GM12892 (cell line): ENCODE measurements at places on chromosomes 1 and 21.

GRCh38 chr1:207034998-207035397, 2.4 kb upstream of the C1orf116 start:
- DNase-seq = no peak

DNA sequence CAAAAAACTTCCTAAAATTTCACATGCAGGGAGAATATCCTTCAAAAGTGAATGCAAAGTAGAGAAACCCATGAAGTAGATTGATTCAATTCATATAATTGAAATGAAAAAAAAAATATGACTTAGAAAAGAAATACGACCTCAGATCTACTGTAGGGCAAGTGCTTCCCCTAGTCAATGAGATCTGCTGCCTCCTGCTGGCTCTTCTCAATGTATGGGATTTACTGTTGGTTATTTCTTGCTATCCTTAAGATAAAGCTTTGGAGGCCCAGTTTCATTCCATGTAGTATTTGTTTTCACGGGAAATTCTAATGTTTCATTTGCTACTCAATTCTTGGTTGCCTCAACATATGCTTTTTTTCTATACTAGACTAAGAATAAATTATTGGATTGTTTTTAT, 46.2 kb downstream of the ZNF648 start:
- no peak for DNase-seq

- DNase-seq = no peak
Observed at GRCh38 chr21:29114765-29115500, 15.5 kb upstream of the MAP3K7CL start.

DNA sequence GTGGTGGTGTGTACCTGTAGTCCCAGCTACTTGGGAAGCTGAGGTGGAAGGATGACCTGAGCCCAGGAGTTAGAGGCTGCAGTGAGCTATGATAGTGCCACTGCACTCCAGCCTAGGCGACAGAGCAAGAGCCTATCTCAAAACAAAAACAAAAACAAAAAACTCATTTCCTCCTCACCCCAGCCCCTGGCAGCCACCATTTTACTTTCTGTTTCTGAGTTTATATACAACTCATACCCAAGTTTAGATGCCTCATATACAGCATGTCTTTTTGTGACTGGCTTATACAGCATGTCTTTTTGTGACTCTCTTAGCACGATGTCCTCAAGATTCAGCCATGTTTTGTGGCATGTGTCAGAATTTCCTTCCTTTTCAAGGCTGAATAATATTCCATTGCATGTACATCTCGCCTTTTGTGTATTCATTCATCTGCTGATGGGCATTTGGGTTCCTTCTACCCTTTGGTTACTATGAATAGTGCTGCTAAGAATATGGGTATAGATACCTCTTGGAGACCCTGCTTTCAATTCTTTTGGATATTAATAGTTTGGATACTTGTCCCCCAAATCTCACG, 14.7 kb downstream of the COA7 start:
- DNase-seq = no peak

- no peak for DNase-seq
Observed at GRCh38 chr21:37908691-37909090, 7.6 kb downstream of the KCNJ6 start.

GRCh38 chr1:159144571-159144970, 26.8 kb upstream of the CADM3 start:
- no peak for DNase-seq

- no peak for DNase-seq
Observed at GRCh38 chr1:189859385-189859977, 618.2 kb downstream of the BRINP3 start.

DNA sequence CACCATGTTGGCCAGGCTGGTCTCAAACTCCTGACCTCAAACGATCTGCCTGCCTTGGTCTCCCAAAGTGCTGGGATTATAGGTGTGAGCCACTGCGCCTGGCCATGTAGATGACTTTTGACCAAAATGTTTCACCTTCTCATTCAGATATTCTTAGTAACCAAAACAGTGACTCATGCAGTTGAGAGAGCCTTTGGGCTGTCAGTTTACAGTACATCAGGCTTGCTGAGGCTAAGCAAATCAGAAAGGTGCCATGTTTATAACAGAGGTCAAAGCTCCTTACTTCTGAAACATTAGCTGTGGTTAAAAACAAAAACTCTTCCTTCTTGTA, 21.0 kb downstream of the CNIH4 start:
- DNase-seq = no peak

DNA sequence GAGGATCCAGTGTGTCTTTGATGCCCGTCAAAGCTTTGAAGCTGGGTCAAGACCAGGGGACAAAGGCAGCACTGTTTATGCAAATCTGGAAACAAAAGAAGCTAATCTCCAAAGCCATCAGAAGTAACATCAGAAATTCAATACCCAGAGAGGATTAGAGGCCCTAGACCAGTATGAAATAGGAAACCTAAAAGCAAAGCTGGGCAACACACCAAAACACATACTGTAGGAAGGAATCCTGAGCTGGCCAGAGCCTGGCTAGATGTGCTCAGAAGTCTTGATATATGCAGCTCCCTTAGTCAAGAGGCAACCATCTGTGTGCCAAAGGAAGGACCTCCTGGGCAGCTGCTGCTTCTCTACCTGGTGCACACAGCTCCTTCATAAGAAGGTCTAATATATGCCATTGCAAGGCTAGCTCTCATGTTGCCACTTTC, 12.3 kb downstream of the COLGALT2 start:
- no peak for DNase-seq

DNA sequence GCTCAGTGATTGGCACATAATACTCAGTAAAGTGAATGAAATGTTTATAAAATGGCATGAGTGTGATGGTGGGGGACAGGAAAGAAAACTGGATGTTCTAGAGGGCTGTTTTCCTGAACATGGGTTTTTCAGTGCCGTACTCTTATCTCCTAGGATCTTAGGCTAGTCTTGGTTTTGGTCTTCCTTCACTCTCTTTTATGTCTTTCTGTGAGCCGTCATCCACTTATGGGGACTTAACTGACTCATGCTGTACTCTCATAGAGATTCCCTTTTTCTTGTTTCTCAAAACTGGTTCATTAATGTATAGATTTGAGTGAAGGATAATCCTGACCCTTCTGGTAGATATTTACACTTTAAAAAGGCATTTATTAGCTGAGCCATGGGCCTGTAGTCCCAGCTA, 16.6 kb downstream of the AGO3 start:
- no peak for DNase-seq

GRCh38 chr1:212281590-212281989, 3.6 kb upstream of the PPP2R5A start:
- DNase-seq = no peak

- no peak for DNase-seq
Observed at GRCh38 chr1:175269151-175269550, 76.6 kb upstream of the KIAA0040 start.

- no peak for DNase-seq
Observed at GRCh38 chr21:29332461-29333362, 34.0 kb downstream of the BACH1 start.
